CD4-positive, CD25-positive, alpha-beta regulatory T cell (primary cell): ENCODE measurements at places on chromosomes 12 and 14. TPM values are rescaled to one million over a fixed set of nuclear protein-coding genes. Genes with fewer than 3 reads are reported as not detected.

PTCSC3 gene
- total RNA-seq = not detected

NGB gene
- total RNA-seq = not detected

CABP1 gene
- total RNA-seq = not detected

PDE3A gene
- 0.30 TPM for total RNA-seq

RGS6 gene
- 0.69 TPM for total RNA-seq

EIF2S1 gene
- total RNA-seq = 35.3 TPM

GOLT1B gene
- 40.5 TPM for total RNA-seq

ABCD2 gene
- 8.8 TPM for total RNA-seq

IFNG-AS1 gene
- 9.3 TPM for total RNA-seq

AP5M1 gene
- 63.6 TPM for total RNA-seq

SLC8A3 gene
- 0.37 TPM for total RNA-seq
